CD8-positive, alpha-beta memory T cell (primary cell): ENCODE measurements at places on chromosomes 4 and X. TPM values are rescaled to one million over a fixed set of nuclear protein-coding genes. Genes with fewer than 3 reads are reported as not detected.

Gene TMPRSS11B
- not detected for polyA plus RNA-seq

Gene XAGE2
- not detected for polyA plus RNA-seq

Gene PDCL2
- not detected for polyA plus RNA-seq

Gene ZNF275
- polyA plus RNA-seq, result 5.4 TPM

Gene TBC1D9
- not detected for polyA plus RNA-seq

Gene TRIM75
- polyA plus RNA-seq, result not detected

Gene F8A1
- 83.7 TPM for polyA plus RNA-seq

Gene SOWAHB
- not detected for polyA plus RNA-seq

Gene NUP62CL
- polyA plus RNA-seq, result 2.0 TPM

Gene SPATA4
- not detected for polyA plus RNA-seq

Gene IDH3G
- 109 TPM for polyA plus RNA-seq

Gene UGDH
- polyA plus RNA-seq, result 30.0 TPM

Gene FAT4
- not detected for polyA plus RNA-seq

Gene CRLF2
- not detected for polyA plus RNA-seq

Gene EXOC1L
- polyA plus RNA-seq, result not detected

Gene ABCG2
- polyA plus RNA-seq, result 0.54 TPM

Gene NSUN7
- not detected for polyA plus RNA-seq

Gene NHS
- not detected for polyA plus RNA-seq

Gene ARR3
- not detected for polyA plus RNA-seq

Gene DGAT2L6
- polyA plus RNA-seq, result not detected
